Stimulated activated CD4-positive, alpha-beta T cell treated with anti-CD3 and anti-CD28 coated beads, Interleukin-1b, Interleukin-23, amount 100 ng/mL, for 48 hours (primary cell): ENCODE measurements at places on chromosomes 7 and 10.

GRCh38 chr7:43649755-43650274 lies 66.9 kb downstream of the STK17A start:
- peak; percentile 68 for DNase-seq

DNA sequence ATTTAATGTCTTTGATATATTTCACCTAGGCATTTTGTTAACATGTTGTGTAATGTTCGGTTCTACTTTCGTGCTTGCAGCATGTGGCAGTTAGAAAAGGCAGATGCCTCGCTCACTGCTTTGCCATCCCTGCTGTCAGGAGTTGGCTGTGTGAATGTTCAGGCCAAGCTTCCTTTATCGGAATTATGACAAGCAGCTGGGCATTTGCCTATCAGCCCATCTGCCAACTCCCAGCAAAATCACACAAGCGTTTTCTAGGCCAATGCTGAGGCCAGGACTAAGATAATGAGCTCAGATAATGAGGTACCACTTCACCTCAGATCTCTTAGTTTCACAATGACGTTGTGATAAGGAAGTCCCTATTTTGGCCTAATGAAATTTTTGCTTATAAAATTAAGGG lies 212.7 kb upstream of the FAM3C start:
- no peak for DNase-seq

GRCh38 chr7:27576360-27576944 lies 86.2 kb downstream of the HIBADH start:
- DNase-seq, result no peak

- DNase-seq, result no peak
Observed at GRCh38 chr7:99042957-99043356, 101.0 kb downstream of the SMURF1 start.

GRCh38 chr10:95833042-95833610 lies 74.6 kb upstream of the CC2D2B start:
- no peak for DNase-seq

- DNase-seq, result no peak
Observed at GRCh38 chr7:129857313-129857712, 95.4 kb downstream of the UBE2H start.

- no peak for DNase-seq
Observed at GRCh38 chr7:149498811-149499210, 1.2 kb upstream of the ZNF746 start.
